ENCODE measurements at places on chromosomes 5 and 9.
A peak's percentile ranks its signal among the peaks of the same experiment; 100 is the strongest.

DNA sequence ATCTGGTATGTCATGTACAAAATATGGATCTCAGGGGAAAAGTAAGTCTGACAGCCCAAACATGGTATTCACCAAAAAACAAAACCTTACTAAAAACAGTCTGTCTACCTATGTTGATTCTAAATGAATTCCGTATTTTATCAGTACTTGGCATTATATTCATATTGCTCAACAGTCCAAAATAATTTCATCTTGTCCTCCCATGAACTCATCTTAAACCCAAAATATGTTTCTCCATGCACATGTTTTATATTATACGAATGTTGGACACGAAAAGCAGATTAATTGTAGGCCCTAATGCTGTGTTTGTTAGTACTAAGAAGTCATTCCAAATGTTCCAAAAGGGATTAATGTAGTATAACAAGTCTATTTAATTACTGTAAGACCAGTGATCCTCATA is 20.1 kb downstream of the NFIB start:
- H3K27me3 ChIP-seq = no peaks in the 10 kb centered on the region
- DNase-seq = no peak
- H3K27ac ChIP-seq = no peak overlapping the region
- no peaks in the 10 kb centered on the region for H3K4me1 ChIP-seq
- no peaks in the 10 kb centered on the region for H3K36me3 ChIP-seq
- H3K4me3 ChIP-seq = no peak overlapping the region

DNA sequence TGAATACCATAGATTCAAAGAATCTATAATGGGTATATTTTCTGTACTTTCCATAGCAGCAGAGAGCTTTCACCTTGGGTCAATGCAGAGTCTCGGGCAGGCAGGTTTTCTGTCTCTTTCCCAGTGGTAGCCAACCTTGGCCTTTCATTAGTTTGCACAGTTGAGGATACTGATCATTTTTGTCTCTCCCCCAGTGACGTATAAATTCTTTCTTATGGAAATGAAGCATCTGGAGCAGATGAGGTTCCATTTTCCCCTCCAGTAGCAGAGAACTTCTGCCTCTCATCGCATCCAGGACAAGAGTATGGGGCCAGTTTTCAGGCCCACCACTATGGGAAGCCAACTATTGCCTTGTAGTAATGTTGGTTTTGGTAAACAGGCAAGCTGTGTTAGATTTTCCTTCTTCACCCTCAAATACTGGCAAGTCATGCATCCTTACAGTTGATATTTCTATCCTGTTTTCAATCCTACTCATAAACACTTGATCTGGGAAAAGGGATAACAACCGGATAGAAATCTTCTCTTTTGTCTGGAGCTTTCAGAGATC is 845.2 kb upstream of the CDH18 start:
- H3K27me3 ChIP-seq = no peaks in the 10 kb centered on the region
- H3K27ac ChIP-seq = no peak overlapping the region
- no peak overlapping the region for H3K4me3 ChIP-seq
- DNase-seq = no peak
- no peaks in the 10 kb centered on the region for H3K36me3 ChIP-seq

- H3K27me3 ChIP-seq = peaks cover 9% of the 10 kb centered on the region
- H3K36me3 ChIP-seq = no peaks in the 10 kb centered on the region
- no peak overlapping the region for H3K4me3 ChIP-seq
- H3K4me1 ChIP-seq = no peaks in the 10 kb centered on the region
- DNase-seq = no peak
These were observed 143.3 kb upstream of the SMARCA2 start for GRCh38 chr9:1871626-1872419.

GRCh38 chr5:133756036-133756435 is 143.7 kb upstream of the FSTL4 start:
- peaks cover 17% of the 10 kb centered on the region for H3K4me1 ChIP-seq
- no peaks in the 10 kb centered on the region for H3K27me3 ChIP-seq
- H3K27ac ChIP-seq = no peak overlapping the region
- no peaks in the 10 kb centered on the region for H3K36me3 ChIP-seq
- no peak for DNase-seq

DNA sequence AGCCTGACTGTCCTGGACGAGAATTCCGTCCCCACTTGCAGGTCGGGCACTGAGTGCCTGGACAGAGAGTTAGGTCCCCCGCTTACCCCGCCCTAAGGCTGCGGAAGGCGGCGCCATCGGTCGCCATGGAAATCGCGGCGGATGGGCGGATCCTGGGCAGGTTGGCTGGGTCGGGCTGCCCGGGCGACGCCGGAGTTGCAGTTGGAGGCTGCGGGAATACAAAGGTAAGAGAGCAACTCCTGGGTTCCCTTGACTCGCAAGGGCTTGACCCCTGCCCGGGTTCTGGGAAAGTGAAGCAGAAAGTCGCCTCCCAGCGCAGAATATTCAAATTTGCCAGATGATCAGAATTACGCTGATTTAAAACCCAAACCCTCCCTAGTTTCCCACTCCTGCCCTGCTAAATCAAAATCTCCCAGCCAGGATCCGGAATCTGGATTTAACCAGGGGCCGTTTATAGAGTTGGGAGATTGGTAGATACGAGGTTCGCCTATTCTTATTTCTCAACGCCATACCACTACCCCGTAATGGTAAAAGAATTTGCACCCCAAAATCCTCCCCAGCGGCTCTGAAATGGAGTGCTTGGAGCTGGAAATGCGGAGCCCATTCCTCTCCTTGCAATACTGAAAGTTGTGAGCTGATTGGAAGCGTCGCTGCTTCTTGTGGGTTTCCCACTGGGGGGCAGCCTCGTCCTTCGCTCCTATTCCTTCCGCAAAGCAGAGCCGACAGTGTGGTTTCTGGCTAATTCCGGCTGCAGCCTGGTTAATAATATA is 156.4 kb upstream of the RASEF start:
- H3K4me1 ChIP-seq = peaks cover 12% of the 10 kb centered on the region
- H3K27ac ChIP-seq = no peak overlapping the region
- peak; percentile 59 for DNase-seq
- H3K36me3 ChIP-seq = no peaks in the 10 kb centered on the region
- peak overlapping the region; percentile 78 for H3K4me3 ChIP-seq

GRCh38 chr9:90103771-90104170 is 499.0 kb downstream of the GADD45G start:
- H3K4me3 ChIP-seq = no peak overlapping the region
- H3K4me1 ChIP-seq = no peaks in the 10 kb centered on the region
- no peaks in the 10 kb centered on the region for H3K27me3 ChIP-seq
- DNase-seq = no peak

- peaks cover 32% of the 10 kb centered on the region for H3K36me3 ChIP-seq
- H3K27ac ChIP-seq = no peak overlapping the region
- no peaks in the 10 kb centered on the region for H3K27me3 ChIP-seq
- H3K4me1 ChIP-seq = no peaks in the 10 kb centered on the region
- no peak overlapping the region for H3K4me3 ChIP-seq
- no peak for DNase-seq
These were observed 43.8 kb downstream of the PCDHGC5 start for GRCh38 chr5:141532726-141533125.

DNA sequence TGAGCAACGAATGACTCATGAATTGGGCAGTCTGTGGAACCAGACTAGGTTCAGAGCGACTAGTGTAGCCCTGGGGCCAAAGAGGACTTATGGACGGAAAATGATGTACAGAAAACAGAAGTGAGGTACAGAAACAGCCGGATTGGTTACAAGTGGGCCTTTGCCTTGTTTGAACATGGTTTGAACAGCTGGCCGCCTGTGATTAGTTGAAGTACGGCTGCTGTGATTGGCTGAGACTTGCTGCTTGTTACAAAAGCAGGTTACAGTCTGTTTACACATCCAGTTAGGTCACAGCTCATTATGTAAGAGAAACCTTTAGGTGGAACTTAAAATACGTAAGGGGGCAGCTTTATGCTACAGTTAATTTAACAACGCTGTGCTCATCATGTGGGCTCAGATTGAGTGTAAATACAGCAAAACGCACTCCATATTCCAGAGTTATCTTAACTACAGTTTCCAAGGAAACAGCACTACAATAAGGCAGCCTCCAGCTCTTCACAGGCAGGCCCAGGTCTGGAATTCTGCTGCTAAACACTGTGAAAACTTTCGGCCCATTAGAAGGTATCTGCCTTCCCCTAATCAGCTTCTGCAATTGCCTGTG is 6.5 kb downstream of the AMACR start:
- peak overlapping the region; percentile 61 for H3K27ac ChIP-seq
- peak overlapping the region; percentile 22 for H3K4me3 ChIP-seq
- peaks cover 30% of the 10 kb centered on the region for H3K4me1 ChIP-seq
- peak; percentile 83 for DNase-seq

DNA sequence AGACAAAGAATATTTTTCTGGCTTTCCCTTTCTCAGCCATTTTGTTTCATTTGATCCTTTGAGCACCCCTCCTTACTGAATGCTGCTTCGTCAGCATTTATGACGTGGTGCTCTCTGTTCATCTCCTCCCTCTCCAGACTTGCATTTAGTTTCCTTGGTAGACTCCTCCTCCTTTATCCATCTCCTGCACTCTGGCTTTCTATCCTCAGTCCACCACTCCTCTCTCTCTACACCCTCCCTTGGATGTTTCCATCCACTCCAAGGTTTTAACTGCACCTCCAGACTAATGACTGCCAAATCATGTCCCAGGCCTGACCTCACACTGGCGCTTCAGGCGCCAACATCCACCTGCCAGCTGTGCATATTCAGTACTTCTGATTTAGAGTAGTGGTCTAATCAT is 245.4 kb downstream of the RAB3C start:
- 0 out of 2 replicates have a peak, but pooled peaks cover 11% of the 10 kb centered on the region for H3K27me3 ChIP-seq
- no peak overlapping the region for H3K4me3 ChIP-seq
- DNase-seq = no peak
- H3K36me3 ChIP-seq = no peaks in the 10 kb centered on the region

DNA sequence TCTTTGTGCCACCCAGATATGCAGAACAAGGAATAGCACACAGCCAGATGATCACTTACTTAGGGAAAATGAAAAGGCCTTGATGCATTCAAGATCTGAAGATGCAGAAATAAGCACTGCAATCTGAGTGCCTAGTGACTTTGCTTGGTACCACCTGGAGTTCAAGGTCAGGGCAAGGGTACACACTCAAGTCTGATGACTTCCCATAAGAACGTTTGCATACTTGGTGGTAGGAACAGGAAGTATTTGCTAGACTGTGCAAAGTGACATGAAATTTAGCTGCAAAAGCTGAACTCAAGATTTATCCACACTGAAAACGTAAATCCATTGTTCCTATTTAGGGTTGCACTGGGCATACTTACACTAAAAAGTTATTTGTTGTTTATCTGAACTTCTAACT is 177.1 kb downstream of the PIK3R1 start:
- no peak for DNase-seq
- H3K4me3 ChIP-seq = no peak overlapping the region
- H3K4me1 ChIP-seq = peaks cover 5% of the 10 kb centered on the region
- H3K36me3 ChIP-seq = no peaks in the 10 kb centered on the region
- no peaks in the 10 kb centered on the region for H3K27me3 ChIP-seq
- no peak overlapping the region for H3K27ac ChIP-seq

DNA sequence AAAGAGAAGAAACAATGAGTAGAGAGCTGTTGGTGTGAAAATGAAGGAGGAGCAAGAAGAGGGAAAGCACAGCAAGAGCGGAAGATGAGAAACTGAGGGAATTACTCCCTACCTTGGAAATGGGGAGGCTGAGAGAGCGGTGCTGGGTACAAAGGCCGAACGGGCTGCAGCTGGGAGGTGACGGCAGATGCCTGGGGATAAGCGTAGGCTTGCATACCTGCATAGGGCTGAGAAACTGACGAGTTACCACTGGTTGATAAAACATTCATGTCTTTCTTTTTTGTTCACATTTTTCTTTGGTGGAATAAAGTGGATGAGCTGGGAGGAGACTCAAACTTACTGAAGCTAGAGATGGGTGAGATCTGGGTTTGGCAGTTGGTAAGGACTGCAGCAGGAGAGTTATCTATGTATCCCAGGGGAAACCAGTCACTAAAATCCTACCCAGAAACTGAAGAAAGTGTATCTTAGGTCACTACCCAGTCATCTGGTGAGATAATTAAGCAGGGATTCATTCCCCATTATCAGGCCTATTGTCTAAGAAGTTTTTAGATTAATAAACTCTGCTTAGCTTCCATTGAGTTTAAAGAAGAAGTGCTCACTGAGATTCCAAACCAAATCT is 34.8 kb downstream of the FKBP15 start:
- H3K27ac ChIP-seq = no peak overlapping the region
- H3K36me3 ChIP-seq = peaks cover 43% of the 10 kb centered on the region
- DNase-seq = no peak

- no peaks in the 10 kb centered on the region for H3K4me1 ChIP-seq
- H3K27me3 ChIP-seq = no peaks in the 10 kb centered on the region
These were observed 12.6 kb upstream of the CCNG1 start for GRCh38 chr5:163424836-163425235.

- no peaks in the 10 kb centered on the region for H3K4me1 ChIP-seq
- H3K27me3 ChIP-seq = no peaks in the 10 kb centered on the region
- no peak overlapping the region for H3K4me3 ChIP-seq
- DNase-seq = no peak
These were observed 24.6 kb upstream of the ANKH start for GRCh38 chr5:14896131-14896530.

- H3K4me1 ChIP-seq = peaks cover 81% of the 10 kb centered on the region
- H3K27me3 ChIP-seq = no peaks in the 10 kb centered on the region
- peaks cover 8% of the 10 kb centered on the region for H3K36me3 ChIP-seq
- peak overlapping the region; percentile 99 for H3K27ac ChIP-seq
- no peak for DNase-seq
These were observed 58.6 kb downstream of the LHFPL2 start for GRCh38 chr5:78589923-78590322.

GRCh38 chr5:158998793-158999325 is 100.9 kb downstream of the EBF1 start:
- H3K4me1 ChIP-seq = peaks cover 16% of the 10 kb centered on the region
- H3K27ac ChIP-seq = no peak overlapping the region
- no peaks in the 10 kb centered on the region for H3K36me3 ChIP-seq
- no peak overlapping the region for H3K4me3 ChIP-seq

- H3K4me3 ChIP-seq = no peak overlapping the region
- no peak overlapping the region for H3K27ac ChIP-seq
- H3K27me3 ChIP-seq = no peaks in the 10 kb centered on the region
These were observed 70.9 kb downstream of the TRIO start for GRCh38 chr5:14213813-14214585.

DNA sequence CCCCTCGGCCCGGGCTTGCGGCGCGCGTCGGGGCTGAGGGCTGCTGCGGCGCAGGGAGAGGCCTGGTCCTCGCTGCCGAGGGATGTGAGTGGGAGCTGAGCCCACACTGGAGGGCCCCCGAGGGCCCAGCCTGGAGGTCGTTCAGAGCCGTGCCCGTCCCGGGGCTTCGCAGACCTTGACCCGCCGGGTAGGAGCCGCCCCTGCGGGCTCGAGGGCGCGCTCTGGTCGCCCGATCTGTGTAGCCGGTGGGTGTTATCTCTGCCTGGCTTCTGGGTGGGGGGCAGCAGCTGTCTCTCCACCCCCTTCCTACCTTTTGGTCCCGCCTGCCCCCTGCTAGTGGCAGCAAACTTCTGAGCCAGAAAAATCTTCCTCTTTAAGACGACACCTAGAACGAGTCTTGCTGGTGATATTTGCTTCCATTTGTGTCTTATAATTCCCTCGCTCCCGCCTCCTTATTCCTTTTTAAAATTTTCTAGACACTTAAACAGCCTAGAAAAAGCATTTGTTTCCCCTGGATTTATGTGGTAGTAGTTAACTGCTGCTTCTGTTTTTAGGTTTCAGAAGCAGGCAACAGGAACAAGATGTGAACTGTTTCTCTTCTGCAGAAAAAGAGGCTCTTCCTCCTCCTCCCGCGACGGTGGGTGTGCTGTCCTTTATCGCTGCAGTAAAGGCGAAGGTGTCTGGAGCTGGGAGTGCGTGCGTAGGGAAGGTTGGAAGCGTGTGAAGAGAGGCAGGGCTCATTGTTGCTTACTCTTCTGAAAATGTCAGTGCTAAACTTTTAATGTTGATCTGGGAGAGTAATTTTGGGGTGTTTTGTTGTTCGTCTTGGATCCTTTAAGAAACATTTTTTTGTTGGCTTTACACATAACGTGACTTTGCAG is 554 bp downstream of the JAK2 start:
- peak overlapping the region; percentile 85 for H3K4me3 ChIP-seq
- H3K36me3 ChIP-seq = peaks cover 10% of the 10 kb centered on the region
- H3K27ac ChIP-seq = peak overlapping the region; percentile 93
- H3K4me1 ChIP-seq = peaks cover 38% of the 10 kb centered on the region
